ENCODE measurements at places on chromosomes 13 and 19.
A peak's percentile ranks its signal among the peaks of the same experiment; 100 is the strongest.

DNA sequence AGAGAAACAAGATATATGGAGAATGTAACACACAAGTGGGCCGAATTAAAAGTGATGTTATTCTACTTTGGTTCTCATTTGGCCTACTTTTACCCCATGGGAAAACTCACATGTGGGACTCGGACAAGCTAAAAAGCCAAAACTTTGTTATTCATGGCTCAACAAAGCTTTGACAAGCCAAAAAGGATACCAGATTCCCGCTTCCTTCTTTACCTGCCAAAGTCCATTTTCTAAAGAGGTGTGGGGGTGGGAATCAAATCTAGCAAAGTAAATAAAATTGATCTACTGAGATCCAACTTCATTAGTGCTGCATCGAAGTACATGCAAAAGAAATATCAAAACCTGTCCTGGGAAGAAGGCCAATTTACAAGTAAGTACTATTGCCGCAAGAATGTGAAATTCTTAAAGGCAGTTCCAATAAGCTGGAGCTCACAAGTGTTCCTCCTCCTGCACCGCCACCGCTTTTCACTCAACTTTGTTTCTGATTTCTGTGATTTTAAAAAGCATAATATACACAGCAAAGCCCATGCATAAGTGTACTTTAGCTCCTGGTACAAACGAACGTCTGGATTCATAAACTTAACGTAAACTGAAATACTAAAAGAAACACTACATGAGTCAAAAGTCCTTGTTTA, 1.1 kb downstream of the LNX2 start:
- DNase-seq: no peak

- DNase-seq: no peak
These were observed 286.5 kb upstream of the NBEA start for GRCh38 chr13:34655554-34655953.

GRCh38 chr13:106115081-106115480, 420.4 kb downstream of the EFNB2 start:
- peak; percentile 93 for DNase-seq

- DNase-seq: no peak
These were observed 4.7 kb upstream of the RGL3 start for GRCh38 chr19:11423791-11424181.

- DNase-seq: no peak
These were observed 3.9 kb downstream of the SBNO2 start for GRCh38 chr19:1169921-1170885.

GRCh38 chr13:112069845-112070251, 2.9 kb downstream of the SOX1 start:
- DNase-seq: no peak

DNA sequence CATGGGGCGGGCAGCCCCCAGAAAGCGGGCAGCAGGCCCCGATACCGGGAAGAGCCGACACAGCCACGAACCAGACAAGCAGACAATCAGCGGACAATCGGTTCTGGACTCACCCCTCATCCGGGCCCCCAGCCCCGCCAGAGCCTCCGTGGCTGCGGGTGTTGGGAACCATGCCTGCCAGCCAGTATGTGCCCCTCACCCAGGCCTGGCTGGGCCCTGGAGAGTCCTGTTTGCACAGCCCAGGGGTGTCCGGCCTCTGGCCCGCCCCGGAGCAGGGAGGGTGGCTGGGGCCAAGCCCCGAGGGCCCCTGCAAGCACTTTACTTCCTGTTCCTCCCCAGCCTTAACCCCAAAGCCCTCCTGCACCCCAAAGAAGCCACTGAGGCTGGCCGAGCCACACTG, 7.8 kb downstream of the PODNL1 start:
- DNase-seq: no peak

DNA sequence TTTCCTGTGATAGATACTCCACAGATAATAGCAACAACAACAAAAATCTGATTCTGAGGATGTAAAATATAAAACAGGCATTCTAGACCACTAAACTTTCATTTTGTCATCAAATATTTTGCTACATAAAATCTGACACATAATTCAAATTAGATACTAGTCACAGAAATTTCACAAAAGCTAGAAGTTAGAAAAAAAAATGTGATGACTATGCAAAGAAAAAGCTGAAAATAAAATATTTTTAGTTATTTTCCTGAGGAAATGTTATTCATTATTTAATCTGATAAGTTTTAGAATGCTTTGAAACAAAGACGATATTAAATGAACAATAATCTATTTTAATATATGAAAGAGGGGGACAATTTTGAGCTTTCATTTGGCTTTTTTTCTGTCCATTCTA, 357.2 kb downstream of the SLITRK6 start:
- DNase-seq: no peak

DNA sequence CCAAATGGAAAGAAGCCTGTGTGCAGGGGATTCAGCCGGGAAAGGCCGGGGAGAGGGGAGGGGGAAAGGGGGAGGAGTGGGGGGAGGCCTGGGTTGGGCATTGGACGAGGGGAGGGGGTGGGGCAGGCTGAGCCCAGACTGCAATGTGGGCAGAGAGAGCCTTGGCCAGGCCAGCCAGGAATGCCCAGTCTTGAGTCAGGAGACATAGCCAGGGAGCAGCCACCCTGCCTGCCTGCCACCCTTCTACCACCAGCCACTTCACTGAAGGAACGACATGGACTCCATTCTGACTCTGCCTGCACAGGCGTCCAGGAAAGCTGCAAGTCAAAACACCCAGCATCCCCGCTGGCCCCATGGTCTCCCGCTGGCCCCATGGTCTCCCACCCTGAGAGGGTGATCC, 498 bp downstream of the PROZ start:
- DNase-seq: no peak

GRCh38 chr13:94859278-94859691, 146.9 kb upstream of the SOX21 start:
- DNase-seq: no peak

- no peak for DNase-seq
These were observed 4.2 kb downstream of the GZMM start for GRCh38 chr19:547836-548720.

DNA sequence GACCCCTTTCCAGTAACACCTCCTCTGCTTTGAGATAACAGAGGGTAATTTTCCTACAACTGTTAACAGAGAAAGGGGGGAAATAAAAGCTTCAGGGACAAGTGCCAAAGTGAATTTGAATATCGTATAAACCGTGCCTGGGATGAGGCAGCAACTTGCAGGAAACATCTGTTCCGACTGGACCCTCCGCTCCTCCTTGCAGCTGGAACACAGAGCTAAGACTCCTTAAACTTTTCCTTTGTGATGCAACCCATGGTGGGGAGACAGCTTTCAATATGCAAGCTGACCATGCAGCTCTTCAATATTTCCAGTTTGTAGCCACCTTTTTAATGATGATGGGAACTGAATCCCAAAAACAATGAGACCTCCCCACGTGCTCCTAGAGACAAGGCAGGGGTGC, 432.6 kb downstream of the ZNF536 start:
- no peak for DNase-seq

DNA sequence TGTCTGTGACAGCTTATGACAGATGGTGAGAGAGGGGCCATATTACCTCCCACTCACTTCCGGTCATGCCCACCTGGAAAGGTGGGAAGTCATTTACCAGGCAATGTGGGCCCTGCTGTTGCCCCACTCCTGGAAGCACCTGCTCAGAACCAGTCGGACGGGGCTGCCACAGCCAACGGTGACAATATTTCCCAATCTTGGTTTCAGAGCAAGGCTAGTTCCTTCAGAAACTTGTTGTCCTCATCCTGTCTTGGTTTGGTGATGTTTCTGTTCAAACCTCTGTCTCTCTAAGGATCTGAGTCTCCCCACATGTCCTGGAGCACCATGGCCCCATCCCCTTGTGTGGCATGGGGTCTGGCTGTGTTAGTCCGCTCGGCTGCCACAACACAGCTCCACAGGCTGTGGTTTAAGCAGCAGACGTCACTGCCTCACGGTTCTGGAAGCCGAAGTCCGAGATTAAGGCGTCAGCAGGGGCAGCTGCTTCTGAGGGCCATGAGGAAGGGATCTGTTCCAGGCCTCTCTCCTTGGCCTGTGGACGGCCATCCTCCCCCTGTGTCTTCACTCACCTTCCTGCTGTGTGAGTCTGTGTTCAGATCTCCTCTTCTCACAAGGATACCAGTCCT, 31.5 kb upstream of the SLC15A1 start:
- DNase-seq: no peak

DNA sequence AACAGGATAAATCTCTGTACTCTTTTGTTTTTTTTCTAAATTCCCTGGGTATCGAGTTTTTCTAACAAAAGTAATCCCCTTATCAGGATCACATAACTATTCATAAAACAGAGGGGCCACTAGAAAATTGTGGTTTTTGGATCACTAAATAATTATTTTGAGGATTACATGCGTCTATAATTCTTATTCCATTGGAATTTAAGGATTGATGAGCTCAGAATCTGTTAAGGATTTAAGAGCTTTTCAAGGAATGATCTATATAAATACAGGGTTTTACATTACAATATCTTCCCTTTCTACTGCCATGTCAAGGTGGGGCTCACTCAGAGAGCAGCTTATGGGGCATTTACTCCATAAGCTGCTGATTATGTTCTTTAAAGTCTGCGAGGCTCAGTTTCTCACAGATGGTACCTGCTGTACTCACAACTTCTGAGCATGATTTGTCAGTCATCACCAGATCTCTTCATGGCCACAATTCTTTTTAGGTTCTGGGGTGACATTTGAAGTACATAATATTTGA, 449.8 kb downstream of the PCDH17 start:
- no peak for DNase-seq

Data from fibroblast of skin of left quadriceps (primary cell).